ENCODE measurements at places on chromosomes 11 and 22.

DNA sequence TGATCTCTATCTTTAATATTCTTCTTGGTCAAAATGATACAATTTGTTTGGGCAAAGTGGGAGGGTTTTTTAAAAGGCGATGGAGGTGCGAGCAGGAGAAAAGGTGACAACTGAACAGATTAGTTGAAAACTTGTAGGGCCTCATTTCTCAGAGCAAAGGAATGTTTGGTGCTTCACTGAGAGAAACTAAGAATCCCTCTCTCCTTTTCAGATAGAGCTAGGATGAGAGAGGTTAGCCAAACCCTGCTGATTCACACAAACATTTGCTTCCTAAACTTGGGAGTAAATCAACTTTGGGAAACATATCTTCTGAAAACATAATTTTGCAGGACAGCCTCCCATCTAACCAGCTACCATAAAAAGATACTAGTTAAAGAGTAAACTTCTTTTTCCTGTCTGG is 57.0 kb downstream of the PHF21A start:
- no peak for DNase-seq

DNA sequence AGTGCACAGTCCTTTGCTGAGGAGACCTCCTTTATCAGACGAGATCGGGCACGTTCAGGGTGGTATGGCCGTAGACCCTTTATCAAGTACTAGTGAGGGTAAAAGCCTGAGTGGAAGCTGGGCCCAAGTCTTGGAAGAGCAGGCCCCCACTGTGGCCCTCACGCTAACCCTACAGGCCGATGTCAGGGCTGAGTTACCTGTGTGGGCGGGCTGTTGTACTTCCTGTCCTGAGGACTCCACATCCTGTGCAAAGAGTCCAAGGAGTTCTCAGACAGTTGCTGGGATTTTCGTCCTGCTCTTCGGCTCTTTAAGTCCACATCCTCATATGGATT is 34.9 kb downstream of the RPL27A start:
- DNase-seq = no peak

DNA sequence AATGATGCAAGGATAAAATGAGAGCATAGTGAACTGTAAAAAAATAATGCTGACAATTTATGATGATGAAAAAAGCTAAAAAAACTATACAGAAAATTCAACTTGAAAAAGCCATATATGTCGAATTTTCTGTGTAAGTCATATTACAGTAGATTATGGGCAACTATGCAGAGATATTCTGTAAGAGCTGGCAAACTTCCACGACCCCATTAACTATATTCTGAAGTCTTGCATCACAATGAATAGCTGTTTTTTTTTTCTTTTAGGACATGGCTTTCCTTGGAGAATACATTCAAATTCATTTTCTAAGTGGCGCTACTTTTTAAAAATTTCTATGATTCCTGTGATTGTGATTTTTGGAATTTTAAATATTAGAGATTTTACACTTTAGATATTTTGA is 18.4 kb downstream of the PSMD13 start:
- no peak for DNase-seq

GRCh38 chr22:47996446-47996857 is 1234.0 kb downstream of the TBC1D22A start:
- no peak for DNase-seq

- no peak for DNase-seq
These were observed 87.7 kb upstream of the HORMAD2 start for GRCh38 chr22:29992341-29993275.

DNA sequence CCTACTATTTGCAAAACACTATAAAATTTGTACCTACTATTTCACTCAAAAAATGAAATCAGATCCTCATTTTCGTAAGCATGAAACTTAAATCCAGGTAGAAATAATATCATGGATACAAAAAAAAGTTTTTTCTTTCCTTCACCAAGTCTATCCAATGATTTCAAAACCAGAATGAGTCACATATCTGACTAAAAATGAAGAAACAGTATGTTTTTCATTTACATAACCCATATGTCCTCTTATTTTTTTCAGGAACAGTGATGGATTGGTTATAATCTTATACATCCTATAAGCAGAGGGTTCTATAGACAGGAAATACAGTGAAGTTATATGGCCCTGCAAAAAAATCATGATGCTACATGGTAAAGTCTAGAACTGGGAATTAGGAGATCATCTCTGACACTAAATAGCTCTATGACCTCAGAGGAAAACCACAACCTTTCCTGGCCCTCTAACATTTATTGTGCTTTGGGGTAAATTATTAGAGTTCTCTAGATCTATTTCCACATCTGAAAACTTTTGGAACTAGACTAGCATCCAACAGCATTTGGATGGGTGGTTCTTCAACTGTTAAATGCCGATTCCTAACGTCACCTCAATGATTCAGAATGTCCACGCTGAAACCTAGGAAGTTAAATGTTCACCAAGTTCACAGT is 10.9 kb downstream of the MTMR2 start:
- no peak for DNase-seq

- no peak for DNase-seq
These were observed 163.4 kb downstream of the ADAMTS15 start for GRCh38 chr11:130611791-130612251.

DNA sequence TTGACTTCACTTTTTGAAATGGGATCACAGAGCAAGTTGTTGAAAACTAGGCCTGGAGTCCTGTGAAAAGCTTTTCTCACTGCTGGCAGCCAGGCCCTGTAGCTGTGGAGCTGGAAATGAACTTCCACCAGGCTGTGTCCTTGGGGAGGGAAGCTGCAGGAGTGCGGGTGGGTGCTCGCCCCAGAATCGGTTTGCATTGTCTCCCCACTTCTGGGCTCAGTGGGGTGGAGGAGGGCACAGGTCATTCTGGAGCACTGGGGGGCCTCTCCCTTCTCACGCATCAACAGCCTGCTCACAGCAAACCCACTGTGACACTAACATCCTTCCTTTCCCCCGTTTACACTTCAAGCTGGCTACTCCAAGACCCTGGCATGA is 15.2 kb downstream of the GLB1L2 start:
- DNase-seq = no peak

DNA sequence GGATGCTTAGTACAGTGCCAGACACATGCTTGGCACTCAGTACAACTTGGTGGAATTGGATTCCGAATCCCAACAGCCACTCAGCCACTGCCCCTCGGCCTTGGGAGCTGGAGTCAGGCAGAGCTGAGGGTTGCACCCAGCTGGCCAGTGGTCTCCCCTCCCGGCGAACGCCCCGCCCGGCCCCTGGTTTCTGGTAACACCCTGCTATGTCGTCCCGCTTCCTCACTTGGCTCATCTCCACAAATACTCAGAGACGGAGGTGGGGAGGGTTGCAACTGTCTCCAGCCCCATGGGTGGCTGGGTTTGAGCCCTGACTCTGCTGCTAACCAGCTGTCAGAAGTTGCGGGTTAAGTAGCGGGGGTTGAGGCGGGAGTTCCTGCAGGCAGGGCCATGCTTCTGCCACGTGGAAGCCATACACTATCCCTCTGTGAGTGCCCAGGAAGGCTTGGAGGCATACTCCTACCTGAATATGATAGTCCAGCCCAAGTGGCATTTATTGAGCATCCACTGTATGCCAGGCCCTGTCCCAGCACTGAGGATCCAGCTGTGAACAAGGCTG is 67.1 kb downstream of the GRIK4 start:
- DNase-seq = no peak

DNA sequence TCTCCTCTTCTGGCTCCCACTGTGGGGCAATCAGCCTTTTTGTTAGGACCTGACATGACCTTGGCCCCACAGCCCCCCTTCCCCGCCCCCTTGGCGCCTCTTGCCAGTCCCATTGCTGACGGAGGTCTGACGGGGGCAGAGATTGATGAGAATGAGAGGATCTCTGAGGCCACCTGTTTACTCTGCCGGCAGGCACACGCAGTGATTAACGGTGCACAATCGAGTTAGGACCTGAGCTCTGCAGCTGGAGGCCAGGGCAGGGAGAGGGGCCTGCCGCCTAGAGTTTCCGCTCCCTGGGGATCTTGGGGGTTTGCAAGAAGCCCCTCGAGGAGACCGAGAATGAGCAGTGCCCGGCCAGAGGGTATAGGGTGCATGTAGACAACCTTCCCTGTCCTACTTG is 6.8 kb upstream of the CHRM1 start:
- no peak for DNase-seq

GRCh38 chr11:96543177-96543576 is 153.4 kb downstream of the JRKL start:
- DNase-seq = no peak

DNA sequence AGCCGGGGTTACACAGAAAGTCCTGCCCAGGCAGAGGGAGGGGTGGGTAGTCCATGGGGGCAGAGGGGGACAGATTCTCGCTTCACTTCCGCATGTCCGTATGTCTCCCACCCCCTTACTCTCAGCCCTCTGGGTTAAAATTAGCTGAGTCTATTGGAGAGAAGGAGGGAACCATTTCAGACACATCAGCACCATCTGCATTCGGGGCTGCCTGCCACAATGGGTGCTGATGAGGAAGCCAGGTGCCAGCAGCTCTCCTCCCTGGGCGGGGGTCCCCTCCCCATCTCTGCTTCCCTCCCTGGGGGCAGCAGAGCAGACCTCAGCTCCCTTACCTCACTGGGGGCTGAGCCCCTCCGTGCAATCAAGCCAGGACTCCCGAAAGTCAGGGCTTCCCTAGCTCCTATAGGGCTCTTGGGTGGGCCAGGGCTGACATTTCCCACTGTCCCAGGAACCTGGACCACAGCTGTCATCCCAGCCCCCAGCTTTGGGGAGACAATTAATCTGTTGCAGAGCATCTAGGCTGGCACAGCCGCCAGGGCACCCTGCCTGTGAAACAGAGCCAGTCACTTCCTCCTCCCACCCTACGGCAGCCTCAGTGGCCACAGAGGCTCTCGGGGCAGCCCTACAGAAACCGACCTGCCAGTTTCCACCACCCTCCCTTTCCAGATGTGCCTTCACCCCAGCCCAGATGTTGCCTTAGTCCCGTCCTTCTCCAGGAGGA is 67.3 kb downstream of the PDE2A start:
- DNase-seq = no peak

- peak; percentile 38 for DNase-seq
These were observed 2.4 kb upstream of the ATP5MG start for GRCh38 chr11:118398791-118399559.

DNA sequence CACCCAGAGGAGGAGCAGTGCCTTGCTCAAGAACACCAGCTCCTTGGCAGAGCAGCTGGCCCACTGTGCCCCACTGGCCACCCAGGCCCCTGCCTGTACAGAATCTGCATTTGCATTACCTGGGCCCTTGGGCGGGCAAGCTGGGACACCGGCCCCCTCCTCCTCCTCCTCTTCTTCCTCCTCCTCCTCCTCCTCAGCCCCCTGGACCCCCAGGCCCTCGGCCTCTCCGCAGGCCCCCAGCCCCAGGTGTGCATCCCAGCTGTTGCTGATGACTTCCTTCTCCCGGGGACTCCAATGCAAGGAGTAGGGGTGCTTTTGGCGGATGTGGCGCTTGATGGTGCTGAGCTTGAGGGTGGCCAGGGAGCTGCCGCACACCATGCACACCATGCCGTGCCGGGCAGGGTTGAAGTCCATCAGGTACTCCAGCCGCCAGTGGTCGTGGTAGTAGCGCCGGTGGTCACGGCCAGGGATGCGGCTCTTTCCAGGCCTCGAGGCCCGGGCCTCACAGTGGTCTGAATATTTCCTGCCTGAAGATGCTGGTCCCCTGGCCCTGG is 2.8 kb downstream of the ZFTA start:
- DNase-seq = no peak

DNA sequence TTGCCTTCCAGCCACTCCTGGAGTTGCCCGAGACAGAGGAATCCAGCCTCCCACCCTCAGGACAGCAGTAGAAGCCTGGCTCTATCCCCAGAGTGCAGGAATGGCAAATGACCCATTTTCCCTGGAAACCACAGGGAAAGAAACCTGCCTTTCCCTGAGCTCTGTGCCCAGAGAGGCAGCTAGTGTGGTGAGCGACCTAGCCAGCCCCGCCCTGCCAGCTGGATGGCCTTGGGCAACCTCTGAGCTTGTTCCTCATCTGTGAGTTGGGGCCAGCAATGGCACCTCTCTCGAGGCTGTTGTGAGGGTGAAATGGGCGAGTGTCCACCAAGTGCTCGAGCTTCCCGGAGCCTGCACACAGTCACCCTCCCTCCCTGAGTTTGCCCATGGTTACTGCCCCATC is 3.7 kb downstream of the OMP start:
- DNase-seq = no peak

DNA sequence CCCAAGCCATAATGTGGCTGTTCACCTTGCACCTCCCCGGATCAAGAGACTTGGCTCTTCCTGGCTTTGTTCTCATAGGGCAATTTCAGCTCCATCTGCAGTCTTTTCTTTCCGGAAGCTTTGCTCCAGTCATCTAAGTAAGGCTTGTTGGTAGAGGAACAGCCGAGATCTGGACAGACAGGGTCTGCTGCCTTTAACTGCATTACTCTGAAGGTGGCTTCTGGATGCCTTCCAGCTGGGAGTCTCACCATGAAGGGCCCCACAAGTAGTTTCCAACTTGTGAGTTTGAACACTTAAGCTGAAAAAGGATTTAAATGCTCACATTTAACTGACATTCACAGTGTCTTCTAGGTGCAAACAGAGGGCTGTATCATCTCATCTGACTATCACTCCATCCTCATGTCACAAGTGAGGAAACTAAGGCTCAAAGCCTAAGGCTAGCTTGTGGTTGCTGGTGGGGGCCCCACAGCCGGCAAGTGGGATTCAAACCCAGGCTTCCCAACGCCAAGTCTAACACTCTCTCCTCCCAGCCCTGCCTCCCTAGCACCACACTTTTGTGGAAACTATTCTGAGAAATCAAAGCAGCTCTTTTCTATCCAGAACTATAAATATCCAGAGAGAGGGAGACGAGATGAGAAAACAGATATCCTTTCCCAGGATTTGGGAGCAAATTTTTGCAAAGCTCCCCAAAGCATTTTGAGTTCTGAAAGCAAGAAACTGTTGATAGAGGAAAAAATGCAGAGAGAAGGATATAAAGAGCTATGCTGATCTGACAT is 58.4 kb downstream of the GALNT18 start:
- no peak for DNase-seq

DNA sequence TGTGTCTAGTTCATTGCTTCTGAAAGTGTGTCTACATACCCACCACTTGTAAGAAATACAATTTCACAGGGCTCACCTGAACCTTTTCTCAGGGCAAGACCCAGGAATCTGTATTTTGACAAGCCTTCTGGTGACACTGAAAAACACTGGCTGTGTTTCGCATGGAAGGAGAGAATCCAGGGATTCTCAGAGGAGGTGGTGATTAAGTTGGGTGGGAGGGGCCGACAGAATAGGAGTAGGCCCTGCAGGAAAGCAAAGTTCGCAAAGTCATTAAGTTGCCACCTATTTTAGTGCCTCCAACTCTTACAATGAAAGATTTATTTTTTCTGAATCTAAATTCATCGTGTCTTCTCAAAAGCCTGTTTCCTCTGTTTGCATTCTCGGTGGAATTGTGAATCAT is 186.8 kb downstream of the FAT3 start:
- no peak for DNase-seq

GRCh38 chr11:105132716-105133511 is 6.7 kb downstream of the CARD18 start:
- no peak for DNase-seq

GRCh38 chr11:44344423-44344820 is 34.5 kb upstream of the ALX4 start:
- DNase-seq = no peak

DNA sequence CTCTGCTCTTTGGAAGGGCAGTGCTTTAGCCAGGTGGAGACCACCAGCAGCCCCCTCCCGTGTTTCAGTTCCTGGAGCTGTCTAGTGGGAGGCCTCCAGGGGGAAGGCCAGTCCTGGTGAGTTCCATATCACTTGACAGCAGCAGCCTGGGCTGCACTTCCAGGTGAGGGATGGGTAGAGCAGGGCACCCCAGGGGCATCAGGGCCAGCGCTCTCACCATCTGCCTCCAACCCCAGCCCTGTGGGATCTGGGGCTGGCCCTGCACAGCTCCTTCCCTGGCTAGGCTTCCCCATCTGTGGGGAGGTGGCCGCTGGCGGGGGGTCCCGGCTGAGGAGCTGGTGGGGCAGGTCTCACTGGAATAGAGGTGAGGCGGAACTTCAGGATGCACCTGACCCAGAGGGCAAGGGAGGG is 60.5 kb downstream of the MORC2 start:
- DNase-seq = no peak
